Endothelial cell of coronary artery (primary cell): ENCODE measurements at places on chromosomes 5 and 9. TPM values are rescaled to one million over a fixed set of nuclear protein-coding genes. Genes with fewer than 3 reads are reported as not detected.

Gene S1PR3
- 8.5 and 72.5 TPM in 2 replicates for total RNA-seq

Gene HRH2
- total RNA-seq = under 0.01 and 0.09 TPM in 2 replicates

Gene ATP10B
- total RNA-seq = not detected in 2 replicates

Gene LVRN
- total RNA-seq = 0.09 TPM in 2 replicates

Gene LHFPL2
- 40.1 and 49.2 TPM in 2 replicates for total RNA-seq

Gene PLEKHG4B
- total RNA-seq = not detected in 2 replicates

Gene HSPB3
- total RNA-seq = not detected in 2 replicates

Gene OBP2B
- total RNA-seq = not detected in 2 replicates

Gene TRMO
- 10.7 and 12.0 TPM in 2 replicates for total RNA-seq

Gene CA9
- total RNA-seq = 0.19 TPM in 1 of 2 replicates, not detected in the other

Gene TMEM215
- not detected in 2 replicates for total RNA-seq

Gene SMC5
- total RNA-seq = 20.9 and 28.1 TPM in 2 replicates

Gene PBX3
- total RNA-seq = 9.0 and 16.1 TPM in 2 replicates

Gene CCL28
- total RNA-seq = 0.18 and 0.38 TPM in 2 replicates

Gene HK3
- total RNA-seq = not detected in 2 replicates

Gene SLC6A19
- total RNA-seq = not detected in 2 replicates

Gene FOXD4L4
- total RNA-seq = 0.09 TPM in 2 replicates

Gene OR1Q1
- not detected in 2 replicates for total RNA-seq

Gene SLC6A7
- total RNA-seq = not detected in 2 replicates

Gene NPR3
- 0.27 and 0.38 TPM in 2 replicates for total RNA-seq

Gene IFNA1
- total RNA-seq = not detected in 2 replicates

Gene SPATA31E1
- not detected in 2 replicates for total RNA-seq

Gene COL23A1
- total RNA-seq = not detected in 2 replicates

Gene MLANA
- total RNA-seq = not detected in 2 replicates

Gene FOXI1
- under 0.01 TPM in 1 of 2 replicates, not detected in the other for total RNA-seq

Gene ANKDD1B
- 0.09 and 0.47 TPM in 2 replicates for total RNA-seq

Gene PDZD2
- 2.0 and 3.2 TPM in 2 replicates for total RNA-seq

Gene CCDC183
- under 0.01 and 1.1 TPM in 2 replicates for total RNA-seq

Gene TEX48
- total RNA-seq = not detected in 2 replicates

Gene FGFR4
- total RNA-seq = 0.09 and 0.36 TPM in 2 replicates

Gene WHRN
- total RNA-seq = under 0.01 and 0.19 TPM in 2 replicates

Gene CDX1
- total RNA-seq = not detected in 2 replicates

Gene CDH6
- 0.27 and 10.6 TPM in 2 replicates for total RNA-seq

Gene SPINK4
- not detected in 2 replicates for total RNA-seq

Gene WDR31
- total RNA-seq = 0.54 and 0.75 TPM in 2 replicates

Gene HTR1A
- total RNA-seq = 0.09 TPM in 1 of 2 replicates, not detected in the other

Gene MEIKIN
- not detected in 2 replicates for total RNA-seq

Gene FRRS1L
- 0.28 TPM in 1 of 2 replicates, not detected in the other for total RNA-seq

Gene TRIM23
- total RNA-seq = 18.4 and 27.3 TPM in 2 replicates

Gene TLN1
- total RNA-seq = 315 and 441 TPM in 2 replicates

Gene TERT
- total RNA-seq = not detected in 2 replicates

Gene SLC34A1
- total RNA-seq = not detected in 2 replicates

Gene PTPRD
- 0.38 and 5.8 TPM in 2 replicates for total RNA-seq
